ENCODE measurements at places on chromosomes 6 and 20. TPM values are rescaled to one million over a fixed set of nuclear protein-coding genes. Genes with fewer than 3 reads are reported as not detected.

The SNAI1 gene
- polyA plus RNA-seq: 0.34 TPM

The ZNF391 gene
- not detected for polyA plus RNA-seq

The COL20A1 gene
- not detected for polyA plus RNA-seq

The CD24 gene
- not detected for polyA plus RNA-seq

The PTCHD4 gene
- polyA plus RNA-seq: not detected

The CDSN gene
- not detected for polyA plus RNA-seq

The ENPP5 gene
- not detected for polyA plus RNA-seq

The CENPB gene
- 1.3 TPM for polyA plus RNA-seq

The EYA4 gene
- not detected for polyA plus RNA-seq

The E2F1 gene
- 0.76 TPM for polyA plus RNA-seq

The SLC22A7 gene
- not detected for polyA plus RNA-seq

The CLDN20 gene
- polyA plus RNA-seq: not detected

The SEMG1 gene
- not detected for polyA plus RNA-seq

The ASIP gene
- not detected for polyA plus RNA-seq

The CEP43 gene
- 6.3 TPM for polyA plus RNA-seq

Measured in CD4-positive, CD25-positive, alpha-beta regulatory T cell (primary cell).